ENCODE measurements at places on chromosomes 3 and 15. TPM values are rescaled to one million over a fixed set of nuclear protein-coding genes. Genes with fewer than 3 reads are reported as not detected.

- H3K27ac ChIP-seq: no peak overlapping the region
- peak overlapping the region; percentile 52 for H3K4me3 ChIP-seq
- peaks cover 62% of the 10 kb centered on the region for H3K27me3 ChIP-seq
- no peaks in the 10 kb centered on the region for H3K36me3 ChIP-seq
Observed at GRCh38 chr3:57079474-57079831, 19.0 kb downstream of the SPATA12 start.

XCR1 gene
- 0.14 TPM for total RNA-seq

- H3K4me3 ChIP-seq: no peak overlapping the region
- H3K36me3 ChIP-seq: no peaks in the 10 kb centered on the region
- H3K4me1 ChIP-seq: no peaks in the 10 kb centered on the region
- no peaks in the 10 kb centered on the region for H3K27me3 ChIP-seq
Observed at GRCh38 chr15:48823237-48823636, 12.4 kb upstream of the CEP152 start.

POLQ gene
- total RNA-seq: 0.17 TPM

THOC7 gene
- 21.6 TPM for total RNA-seq
